ENCODE measurements at places on chromosomes 12 and 14.

GRCh38 chr14:83300476-83301064 is 1766.9 kb upstream of the SEL1L start:
- no peak for DNase-seq

GRCh38 chr12:64110864-64111263 is 111.2 kb downstream of the KICS2 start:
- no peak for DNase-seq

GRCh38 chr14:50766338-50766886 is 64.5 kb downstream of the NIN start:
- no peak for DNase-seq

DNA sequence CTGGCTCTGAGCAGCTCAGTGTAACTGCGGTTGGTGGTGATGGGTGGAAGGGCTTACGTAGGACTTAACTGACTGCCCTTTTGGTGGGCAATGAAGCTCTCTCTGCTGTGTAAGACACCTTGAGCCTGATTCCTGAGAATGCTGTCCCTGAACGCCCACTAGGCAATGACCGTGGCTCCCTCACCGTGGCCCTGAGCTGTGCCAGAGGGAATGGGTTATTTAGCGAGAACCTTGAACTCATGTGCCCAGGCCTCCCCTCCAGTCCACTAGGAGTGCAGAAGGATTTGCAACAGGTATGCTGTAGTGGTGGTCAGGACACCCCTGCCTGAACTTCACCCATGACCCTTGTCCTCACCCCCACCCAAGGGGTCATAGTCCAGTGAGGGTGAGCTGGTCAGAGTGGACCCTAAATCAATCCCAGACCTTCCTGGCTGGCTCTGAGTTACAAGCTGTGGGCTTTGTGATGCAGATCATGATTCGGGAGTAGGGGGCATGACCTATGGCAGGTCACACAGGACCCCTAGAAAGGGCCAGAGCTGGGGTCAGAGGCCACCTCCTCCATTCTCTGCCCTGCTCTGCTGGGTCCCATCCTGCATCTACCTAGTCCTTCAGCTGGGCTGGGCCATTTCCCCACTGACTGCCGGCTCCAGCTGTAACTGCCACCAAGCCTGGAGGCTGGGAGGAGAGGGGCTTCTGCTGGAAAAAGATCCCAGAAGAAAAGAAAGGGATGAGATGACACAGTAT is 14.5 kb upstream of the ANKRD33 start:
- DNase-seq, result no peak

- no peak for DNase-seq
Measured at GRCh38 chr14:106802413-106803364, 1276.3 kb downstream of the TMEM121 start.

- no peak for DNase-seq
Measured at GRCh38 chr14:65465584-65465983, 53.1 kb downstream of the FUT8 start.

- no peak for DNase-seq
Measured at GRCh38 chr12:111991535-111991934, 21.4 kb downstream of the TMEM116 start.

DNA sequence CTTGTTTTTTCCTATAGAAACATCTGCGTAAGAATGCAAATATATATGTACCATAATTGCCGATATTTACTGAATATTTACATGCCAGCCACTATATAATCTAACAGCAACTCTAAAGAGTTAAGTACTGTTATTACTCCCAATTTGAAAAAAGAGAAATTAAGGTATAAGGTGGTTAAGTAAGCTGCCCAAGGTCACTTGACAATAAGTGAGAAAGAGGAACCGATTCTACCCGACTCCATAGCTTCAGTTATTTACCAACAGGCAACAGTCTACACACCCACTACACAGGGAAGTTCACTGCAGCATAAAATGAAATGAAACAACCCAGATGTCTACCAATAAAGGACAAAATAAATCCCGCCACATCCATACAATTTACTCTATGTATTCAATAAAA is 1.1 kb downstream of the MIS18BP1 start:
- DNase-seq, result peak; percentile 28

GRCh38 chr12:130992979-130993538 is 39.4 kb downstream of the ADGRD1 start:
- no peak for DNase-seq

DNA sequence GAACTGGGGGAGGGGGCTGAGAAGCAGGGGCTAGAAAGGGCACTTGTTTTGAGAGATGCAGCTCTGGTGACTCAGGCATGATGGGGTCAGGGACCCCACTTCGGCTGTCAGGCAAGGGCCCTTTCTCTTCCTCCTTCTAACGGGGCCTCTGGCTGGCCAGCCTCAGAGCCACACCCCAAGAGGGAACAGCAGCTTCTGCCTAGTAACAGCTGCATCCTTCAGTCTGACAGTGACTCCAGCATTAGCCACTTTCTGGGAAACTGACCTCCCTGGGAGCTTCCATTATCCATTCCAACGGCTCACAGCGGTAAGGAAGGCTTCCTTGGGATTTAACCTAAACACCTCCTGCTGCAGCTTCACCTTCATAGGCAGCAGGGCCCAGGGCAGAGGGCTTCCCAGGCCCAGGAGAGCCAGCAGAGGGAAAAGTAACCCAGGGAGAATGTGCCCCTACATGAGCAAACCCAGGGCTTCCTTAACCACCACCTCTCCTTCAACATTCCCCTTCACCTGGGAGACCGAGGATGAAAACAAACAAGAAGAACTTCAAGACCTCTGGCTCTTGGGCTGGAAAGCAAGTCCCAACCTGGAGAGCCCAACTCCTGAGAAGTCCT is 2.7 kb downstream of the NCKAP5L start:
- no peak for DNase-seq

DNA sequence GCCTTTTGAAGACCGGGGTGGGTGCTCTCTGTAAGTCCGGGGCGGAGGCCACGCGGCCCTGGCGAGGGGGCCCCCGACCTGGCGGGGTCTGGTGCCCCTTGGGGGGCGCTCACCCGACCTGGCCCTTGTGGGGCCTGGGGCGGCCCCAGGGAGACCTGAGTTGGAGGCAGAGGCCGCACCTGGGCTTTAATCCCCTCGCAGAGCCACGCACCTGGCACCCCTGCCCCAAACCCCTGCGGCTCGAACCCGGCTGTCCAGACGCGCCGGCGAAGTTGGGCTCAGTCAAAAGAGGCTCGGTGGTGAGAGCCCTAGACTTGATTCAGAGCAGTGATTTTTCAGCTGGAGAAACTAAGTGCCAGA is 267 bp downstream of the CFAP251 start:
- DNase-seq, result no peak

Measured in GM18507 (cell line).